ENCODE measurements at places on chromosomes 16 and 17.

- DNase-seq = peak; percentile 45
These were observed at the start of gene C16orf74 for GRCh38 chr16:85750827-85751697. TSS of gene C16orf74 (minus strand) at chr16:85751096. CDS start at chr16:85735217, 15,879 bp downstream.

DNA sequence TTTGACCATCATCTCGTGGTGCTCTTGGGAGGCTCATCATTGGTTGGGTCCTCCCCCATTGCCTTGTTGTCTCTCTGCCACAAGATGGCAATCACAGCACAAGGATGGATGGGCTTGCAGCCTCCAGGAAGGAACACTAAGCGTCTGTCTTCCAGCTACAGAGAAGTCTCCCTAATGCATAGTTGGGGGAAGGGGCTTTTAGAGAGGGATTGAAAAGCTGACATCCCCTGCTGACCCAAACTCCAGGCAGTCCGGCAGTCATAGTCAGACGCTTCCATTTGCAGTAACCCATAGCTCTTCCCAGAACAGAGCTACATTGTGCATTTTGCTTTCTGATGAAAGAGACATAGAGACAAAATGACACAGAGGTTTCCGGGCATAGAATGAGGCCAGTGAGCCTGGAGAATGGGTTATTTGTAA, 111.4 kb downstream of the UTP18 start:
- peak; percentile 39 for DNase-seq

DNA sequence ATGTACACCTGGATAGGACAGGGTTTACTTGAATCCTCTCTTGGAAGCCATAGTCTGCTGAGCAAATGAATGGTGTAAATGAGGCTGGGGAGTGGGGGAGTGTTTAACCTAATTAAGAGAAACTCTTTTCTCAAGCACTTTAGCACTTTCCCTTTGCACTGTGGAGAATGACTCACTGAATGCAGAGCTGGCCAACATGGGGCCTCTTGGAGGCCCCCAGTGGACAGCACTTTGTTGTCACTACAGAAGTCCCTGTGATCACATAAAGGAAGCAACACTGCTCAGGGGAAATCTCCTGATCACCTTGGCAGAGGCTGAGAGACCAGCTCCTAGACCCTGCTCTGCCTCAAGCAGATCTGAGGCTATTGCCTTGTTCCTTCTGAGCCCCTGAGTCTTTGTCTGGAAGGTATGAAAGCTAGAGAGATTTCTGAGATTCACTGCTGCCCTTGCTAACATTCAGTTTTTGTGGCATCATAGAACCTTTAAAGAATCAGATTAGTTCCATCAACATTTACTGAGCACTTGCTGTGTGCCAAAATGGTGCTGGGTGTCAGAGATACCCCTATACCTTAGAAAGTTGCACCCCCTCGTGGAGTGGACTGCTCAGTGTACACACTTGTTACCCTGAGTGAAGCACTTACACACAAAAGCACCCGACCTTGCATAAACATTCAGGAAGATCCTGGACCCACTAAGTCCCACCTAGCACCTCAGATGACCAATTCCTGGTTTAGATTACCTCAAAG, 230.1 kb upstream of the CCL2 start:
- DNase-seq = no peak

- DNase-seq = no peak
These were observed 4.3 kb upstream of the ENGASE start for GRCh38 chr17:79070266-79070880.

GRCh38 chr17:55312852-55313251, 48.1 kb downstream of the HLF start:
- DNase-seq = no peak

GRCh38 chr17:30513346-30513745, 36.1 kb downstream of the GOSR1 start:
- DNase-seq = peak; percentile 36

Data from fibroblast of skin of abdomen (primary cell).